ENCODE measurements at places on chromosomes 3 and 15.

DNA sequence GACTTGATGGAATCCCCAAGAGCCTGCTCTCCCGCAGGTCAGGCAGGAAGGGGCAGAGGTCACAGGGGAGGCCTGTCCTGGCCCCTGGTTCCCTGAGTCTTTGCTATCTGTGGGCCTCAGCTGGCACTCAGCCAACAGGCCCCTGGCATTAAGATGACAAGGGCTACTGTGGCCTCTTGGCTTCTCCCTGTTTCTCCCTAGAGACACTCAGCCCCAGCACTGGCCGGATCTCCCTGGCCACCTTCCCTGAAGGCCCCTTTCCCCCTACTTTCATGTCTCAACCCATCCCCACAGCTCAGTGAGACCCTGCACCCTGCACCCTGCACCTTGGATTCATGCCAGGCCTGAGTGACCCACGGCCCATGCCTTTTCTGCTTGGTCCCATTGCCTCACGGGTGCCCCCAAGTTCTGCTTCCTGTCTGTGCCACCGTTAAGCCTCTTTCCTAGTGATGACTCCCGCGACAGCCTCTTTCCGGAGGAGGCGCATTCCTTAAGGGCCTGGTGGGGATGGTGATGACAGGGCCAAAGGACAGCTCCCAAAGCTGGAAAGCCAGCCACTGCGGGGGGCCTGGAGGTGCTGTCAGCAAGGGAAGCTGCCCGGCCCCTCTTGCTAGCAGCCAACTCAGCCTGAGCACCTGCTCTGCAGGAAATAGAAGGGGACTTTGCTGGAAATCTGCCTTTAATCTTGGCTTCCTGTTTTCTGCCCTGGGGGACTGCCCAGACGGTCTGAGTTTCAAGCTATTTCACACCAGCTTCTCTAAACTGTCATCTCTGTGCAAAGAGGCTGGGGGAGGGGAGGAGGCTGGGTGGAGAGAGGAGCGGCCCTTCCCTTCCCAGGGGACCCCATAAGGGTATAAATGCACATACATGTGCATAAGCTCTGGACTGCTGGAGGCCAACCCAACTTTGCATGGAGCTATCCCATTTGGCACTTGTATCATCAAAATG is 4.8 kb upstream of the CSK start:
- DNase-seq, result peak; percentile 60

- no peak for DNase-seq
Observed at GRCh38 chr3:37904601-37905000, 42.9 kb downstream of the CTDSPL start.

DNA sequence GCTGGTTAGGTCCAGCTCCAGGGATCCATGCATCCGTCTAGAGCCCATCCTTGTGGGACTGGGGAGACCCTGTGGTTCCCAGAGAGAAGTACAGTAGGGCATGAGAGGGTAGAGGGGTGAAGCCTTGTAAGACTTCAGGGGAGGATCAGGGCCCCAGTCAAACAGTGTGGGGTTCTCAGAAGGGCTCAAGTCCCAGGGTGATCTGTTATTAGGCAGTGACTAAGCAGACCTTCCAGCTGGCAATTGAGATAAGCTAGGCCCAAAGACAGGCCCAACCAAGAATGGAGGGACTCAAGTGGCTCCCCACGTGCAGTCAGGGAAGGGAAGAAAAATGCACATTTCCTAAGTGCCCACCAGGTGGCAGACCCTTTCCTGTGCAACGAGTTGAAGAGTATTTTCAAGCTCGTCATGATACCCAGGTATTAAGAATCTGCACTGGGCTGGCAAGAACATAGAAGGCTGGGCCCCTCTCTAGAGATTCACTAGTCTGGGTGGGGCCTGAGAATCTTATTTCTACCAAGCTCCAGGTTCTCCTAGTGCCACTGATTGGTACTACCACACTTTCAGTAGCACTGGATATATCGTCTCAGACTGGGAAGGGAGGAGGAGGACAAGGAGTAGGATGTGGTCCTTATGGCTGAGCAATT is 240.8 kb downstream of the NR1D2 start:
- peak; percentile 26 for DNase-seq

GRCh38 chr3:113521981-113522380 is 7.0 kb upstream of the SPICE1 start:
- DNase-seq, result no peak

DNA sequence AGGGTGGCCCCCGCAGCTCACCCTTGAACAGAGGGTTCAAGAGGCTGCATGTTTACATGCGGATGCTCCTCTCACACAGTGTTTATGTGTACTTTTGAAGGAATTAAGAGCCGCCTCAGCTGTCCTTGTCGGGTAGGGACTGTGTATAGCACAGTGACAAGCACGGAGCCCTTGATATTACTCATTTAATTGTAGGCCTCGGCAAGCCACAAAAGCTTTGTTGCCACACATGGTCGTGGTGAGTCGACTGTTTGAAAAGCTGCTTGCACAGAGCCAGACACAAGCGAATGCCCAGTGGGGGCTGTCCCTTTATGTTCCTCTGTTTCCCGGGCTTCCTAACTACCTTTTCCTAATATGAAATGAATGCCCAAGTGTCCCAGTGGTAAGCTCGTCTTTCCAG is 4.5 kb downstream of the ESYT3 start:
- DNase-seq, result no peak

DNA sequence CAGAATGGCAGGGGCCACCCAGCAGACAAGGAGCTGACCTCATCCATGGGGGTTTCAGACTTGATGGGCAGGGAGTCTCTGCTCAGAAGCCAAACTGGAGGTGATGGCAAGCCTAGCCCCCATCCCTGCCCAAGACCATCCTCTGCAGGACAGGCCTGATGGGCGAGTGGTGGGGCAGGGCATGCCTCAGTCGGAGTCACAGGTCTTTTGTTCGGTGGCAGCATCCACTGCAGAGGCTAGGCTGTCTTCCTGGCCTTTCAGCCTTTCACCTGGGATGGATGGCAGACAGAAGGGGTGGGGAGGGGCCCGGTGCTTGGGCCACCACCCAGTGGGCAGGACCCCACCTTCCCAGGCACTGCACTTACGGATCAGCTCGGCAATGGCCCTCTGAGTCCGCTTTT is 44.4 kb downstream of the PTH1R start:
- DNase-seq, result no peak

GRCh38 chr3:13934813-13935212 is 54.9 kb upstream of the WNT7A start:
- no peak for DNase-seq

- DNase-seq, result no peak
Observed at GRCh38 chr3:63557912-63558311, 94.6 kb upstream of the SNTN start.

DNA sequence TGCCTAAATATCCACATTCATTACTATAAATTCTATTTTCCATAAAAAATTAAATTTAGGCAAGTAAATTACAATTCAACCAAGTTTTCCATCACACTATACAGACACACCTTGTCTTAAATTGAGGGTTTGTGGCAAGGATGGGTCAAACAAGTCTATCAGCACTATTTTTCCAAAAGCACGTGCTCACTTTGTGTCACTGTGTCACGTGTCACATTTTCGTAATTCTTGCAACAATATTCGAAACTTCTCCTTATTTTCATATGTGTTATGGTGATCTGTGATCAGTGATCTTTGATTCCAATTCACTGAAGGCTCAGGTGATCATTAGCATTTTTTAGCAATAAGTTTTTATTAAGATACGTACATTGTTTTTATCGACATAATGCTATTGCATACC is 323.3 kb upstream of the CNTN4 start:
- no peak for DNase-seq

GRCh38 chr3:186432189-186432588 is 70.2 kb upstream of the DGKG start:
- no peak for DNase-seq

- no peak for DNase-seq
Observed at GRCh38 chr15:29698030-29698701, 124.1 kb downstream of the TJP1 start.

DNA sequence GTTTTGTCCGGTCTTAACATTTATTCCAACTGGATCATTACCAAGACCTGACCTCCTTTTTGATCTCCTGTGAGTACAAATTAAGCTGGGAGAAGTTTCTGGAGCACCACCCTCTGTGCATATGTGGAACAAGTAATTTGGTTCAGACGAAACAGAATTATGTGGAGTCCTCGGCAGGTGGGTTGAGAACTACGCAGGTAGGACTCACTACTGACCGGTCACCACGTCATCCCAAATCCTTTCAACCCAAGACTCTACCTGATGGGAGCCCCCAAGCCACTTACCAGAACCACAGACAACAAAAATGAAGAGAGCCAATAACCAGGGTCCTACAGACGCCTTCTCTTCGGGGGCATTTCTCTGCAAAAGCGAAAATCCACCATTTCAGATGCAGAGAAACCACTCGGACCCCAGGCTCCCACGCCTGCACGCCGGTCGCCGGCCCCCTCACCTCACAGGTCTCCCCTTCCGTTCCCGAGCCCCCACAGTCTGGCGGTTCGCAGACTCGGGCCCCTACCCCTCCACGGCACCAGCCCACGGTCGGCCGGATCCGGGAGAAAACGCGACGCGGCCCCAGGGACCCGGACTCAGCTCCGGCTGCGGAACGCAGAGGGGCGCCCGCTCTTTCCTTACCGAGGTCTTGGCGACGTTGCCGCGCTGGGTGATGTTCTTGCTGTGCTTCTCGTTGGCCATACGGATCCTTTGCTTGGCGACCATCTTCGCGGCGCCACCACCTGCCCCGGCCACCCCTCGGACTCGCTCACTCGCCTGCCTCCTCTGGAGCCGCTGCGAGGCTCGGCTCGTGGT is 674 bp downstream of the SERP1 start:
- DNase-seq, result no peak

DNA sequence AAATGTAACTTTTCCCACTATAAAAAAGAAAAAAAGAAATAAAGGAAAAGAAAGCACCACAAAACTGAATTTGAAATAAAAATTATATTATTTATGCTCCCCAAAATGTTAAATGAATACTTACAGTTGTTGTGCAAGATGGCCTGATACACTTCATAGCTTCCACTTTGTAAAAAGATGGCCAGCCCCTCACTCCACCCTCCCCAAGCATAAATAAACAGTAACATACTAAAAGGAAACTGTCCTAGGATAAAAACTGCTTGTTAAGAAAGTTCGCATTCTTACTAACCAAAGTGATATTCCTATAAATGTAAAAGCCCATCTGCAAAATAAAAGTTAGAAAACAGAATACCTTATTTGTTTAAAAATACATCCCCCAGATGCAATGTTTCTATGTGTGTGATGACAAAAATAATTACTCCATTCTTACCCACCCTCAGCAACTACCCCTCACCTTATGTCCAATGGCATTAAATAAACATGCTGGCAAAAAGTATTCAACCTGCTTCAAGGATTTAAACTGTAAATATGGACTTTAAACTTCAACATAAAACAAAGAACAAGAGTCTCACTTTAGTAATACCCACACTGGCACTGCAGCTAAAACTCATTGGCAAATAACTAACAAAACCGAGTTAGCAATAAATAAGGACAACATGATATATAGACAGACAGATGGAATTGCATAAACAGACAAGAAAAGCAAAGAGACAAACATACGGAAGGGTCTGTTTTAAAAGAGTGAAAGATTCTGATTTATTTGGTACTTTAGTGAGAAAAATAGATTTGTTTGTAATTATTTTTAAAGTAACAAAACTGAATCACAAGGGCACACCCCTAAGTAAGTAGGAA is 47.7 kb downstream of the ZBTB20 start:
- DNase-seq, result no peak

DNA sequence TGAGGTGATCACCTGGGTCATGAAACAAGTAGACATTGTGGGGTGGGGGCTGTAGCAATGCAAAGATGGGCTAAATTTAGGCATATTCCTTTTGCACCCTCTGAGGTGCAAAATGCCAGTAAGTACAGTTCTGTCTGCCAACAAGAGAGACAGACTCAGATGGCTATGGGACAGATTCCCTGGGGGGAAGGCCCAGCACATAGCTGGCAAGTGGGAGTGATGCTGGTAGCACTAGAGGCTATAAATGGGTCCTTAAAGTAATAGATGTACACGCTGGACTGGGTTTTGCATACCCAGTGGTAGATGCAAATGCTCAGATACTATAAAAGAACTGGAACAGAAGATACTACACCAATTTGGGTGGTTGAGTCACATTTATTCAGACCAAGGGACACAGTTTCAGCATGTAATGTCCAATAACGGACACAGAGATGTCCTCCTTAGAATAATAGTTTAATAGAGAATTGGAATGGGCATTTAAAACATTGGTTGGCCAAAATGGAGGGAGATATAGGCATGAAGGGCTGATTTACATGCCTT is 67.4 kb upstream of the RNU6-1 start:
- no peak for DNase-seq

DNA sequence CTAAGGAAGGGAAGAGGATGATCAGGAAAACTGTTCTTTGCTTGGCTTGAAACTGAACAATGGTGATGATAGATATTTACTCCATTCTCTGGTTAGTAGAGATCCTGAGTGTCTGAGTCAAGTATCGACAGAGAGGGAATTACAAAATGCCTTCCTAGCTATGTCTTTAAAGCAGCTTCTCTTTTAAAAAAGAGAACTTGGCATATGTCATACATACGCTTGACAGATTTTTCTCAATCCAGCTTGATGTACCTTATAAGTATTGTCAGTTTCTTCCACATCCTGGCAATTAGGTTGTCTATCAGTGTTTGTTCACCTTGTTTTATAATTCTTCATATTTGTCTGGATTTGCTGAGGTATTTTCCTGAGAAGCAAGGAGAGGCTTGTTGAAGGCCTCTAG is 5.0 kb upstream of the EPHB1 start:
- no peak for DNase-seq

- no peak for DNase-seq
Observed at GRCh38 chr15:65305150-65305758, 777 bp downstream of the RNU5B-1 start.

DNA sequence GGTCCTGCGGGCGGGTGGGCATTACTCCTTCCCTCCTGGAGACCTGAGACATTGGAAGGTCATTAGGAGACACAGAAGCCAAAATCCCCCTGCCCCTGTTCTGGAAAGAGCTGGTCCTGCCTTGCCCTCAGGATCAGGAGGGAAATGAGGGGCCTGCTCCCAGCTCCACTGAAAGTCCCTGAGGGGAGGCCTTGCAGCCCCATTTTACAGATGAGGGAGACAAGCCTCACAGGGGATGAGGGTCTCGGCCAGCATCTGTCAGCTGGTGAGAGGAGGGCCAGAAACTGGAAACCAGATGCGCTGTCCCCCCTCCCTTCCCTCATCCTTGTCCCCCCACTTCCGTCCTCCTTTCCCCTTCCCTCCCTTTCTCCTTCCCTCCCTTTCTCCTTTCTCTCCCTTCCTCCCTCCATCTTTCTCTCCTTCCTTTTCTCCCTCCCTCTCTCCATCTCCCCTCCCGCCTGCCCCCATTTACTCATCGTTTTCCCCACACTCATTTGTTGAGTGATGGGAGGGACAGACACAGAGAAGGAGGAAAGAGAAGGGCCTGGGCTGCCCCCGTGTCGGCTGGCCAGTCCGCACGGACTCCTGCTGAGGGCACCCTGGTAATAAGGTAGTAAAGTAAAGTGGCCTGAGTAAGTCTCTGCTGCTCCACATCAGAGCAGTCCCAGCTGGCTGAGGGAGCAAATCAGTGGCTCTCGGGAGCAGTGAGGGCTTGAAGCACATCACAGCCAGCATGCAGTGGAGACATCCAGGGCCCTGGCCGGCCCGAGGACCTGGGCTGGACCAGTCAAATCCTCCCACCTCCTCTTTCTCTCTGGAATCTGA is 112.4 kb upstream of the ALDH1A3 start:
- DNase-seq, result peak; percentile 5

Measured in stimulated activated CD4-positive, alpha-beta T cell treated with anti-CD3 and anti-CD28 coated beads, Interleukin-2, amount 100 ng/mL, for 24 hours (primary cell).